ENCODE measurements at places on chromosomes 16 and 17. TPM values are rescaled to one million over a fixed set of nuclear protein-coding genes. Genes with fewer than 3 reads are reported as not detected.
A peak's percentile ranks its signal among the peaks of the same experiment; 100 is the strongest.

Gene OTOP3
- not detected for polyA plus RNA-seq

GRCh38 chr16:67084345-67085028 lies 25.3 kb upstream of the PHAF1 start:
- DNase-seq: no peak

DNA sequence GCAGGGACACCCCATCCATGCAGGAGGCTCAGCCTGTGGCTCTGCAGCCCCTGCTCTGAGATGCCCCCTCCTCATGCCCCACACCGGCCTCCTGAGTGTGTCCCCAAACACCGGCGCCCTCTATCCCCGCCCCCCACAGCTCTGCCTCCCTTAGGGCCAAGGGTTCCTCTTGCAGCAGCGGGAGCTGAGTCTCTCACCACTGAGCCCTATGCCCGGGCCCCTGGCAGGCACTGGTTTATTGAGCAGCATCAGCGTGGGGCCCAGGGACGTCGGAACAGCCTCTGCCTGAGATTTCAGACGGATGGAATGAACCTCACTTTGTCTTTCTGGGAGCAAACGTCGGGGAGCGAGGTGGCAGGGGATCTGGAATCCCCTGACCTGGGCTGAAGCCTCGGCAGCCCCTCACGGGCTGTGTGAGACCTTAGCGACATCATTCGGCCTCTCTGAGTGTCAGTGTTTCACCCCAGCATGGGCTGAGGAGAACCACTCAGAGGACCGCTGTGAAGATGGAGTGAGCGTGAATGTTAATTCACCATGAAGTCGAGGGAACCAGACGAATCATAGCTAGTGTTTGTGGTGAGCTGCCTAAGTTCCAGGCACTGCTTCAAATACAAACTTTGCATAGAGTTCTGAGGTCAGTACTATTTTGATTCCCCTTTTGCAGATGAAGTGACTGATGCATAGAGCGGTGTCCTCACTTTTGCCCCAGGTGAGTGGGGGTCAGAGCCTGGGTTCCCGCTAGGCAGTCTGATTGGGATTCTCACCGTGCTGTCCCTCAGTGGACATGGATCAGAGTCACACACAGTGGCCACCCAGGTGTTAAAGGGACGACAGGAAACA lies 5.3 kb upstream of the C16orf74 start:
- no peak for DNase-seq

DNA sequence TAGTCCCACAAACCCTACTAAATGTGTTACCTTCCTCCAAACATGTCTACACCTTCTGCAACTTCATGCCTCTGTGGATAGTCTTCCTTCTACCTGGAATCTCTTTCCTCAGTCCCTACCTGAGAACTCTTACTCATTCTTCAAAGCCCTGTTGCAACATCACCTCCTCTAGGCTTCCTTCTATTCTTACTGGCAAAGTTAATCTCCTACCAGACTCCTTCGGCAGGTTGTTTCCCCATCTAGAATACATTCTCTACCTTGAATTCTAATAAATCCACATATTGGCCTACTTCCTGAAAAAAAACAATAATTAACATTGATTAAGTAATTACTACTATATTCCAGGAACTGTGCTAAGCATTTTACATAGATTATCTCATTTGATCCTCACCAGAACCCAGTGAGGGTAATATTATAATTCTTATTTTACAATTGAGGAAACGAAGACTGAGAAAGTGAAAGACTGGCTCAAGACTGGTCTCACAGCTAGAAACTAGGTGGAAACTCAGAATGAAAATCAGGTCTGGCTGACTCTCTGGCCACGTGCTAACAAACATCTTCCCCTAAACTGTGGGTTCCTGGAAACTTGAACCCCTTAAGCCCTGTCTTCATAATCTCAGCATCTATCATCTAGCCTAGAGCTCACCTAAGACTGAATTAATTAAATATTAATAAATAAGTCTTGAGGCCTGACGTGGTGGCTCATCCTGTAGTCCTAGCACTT lies 4.6 kb upstream of the STAT3 start:
- DNase-seq: no peak

GRCh38 chr17:16939208-16939576 lies 32.7 kb downstream of the TNFRSF13B start:
- DNase-seq: no peak

DNA sequence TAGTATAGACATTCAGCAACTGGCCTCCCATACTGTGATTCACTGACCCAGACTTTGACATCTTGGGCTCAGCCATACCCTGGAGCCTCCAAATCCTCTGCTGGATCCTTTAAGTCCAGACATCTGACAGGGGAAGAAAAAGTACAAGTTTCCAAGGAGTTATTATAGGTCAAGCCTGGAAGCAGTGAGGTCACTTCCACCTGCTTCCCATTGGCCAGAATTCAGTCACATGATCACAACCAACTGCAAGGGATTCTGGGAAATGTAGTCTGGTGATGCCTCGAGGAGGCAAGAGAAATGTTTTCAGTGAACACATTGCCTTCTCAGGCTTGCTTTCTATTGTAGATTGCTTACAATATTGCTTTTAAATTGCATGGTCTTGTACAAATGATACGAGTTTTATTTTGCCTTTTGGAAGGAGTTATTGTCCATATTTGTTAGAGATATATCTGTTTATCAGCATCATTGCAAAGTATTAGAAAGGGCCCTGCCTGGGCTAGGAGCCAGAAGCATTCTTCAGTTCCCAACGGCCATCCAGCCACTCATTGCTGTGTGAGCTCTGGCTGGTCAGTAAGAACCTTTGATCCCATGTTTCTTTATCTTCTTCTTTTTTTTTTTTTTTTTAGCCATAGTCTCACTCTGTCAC lies 696.9 kb downstream of the WWOX start:
- no peak for DNase-seq

Gene FTO
- 14.0 TPM for polyA plus RNA-seq

GRCh38 chr17:76707985-76708807 lies 2.6 kb downstream of the MXRA7 start:
- no peak for DNase-seq

DNA sequence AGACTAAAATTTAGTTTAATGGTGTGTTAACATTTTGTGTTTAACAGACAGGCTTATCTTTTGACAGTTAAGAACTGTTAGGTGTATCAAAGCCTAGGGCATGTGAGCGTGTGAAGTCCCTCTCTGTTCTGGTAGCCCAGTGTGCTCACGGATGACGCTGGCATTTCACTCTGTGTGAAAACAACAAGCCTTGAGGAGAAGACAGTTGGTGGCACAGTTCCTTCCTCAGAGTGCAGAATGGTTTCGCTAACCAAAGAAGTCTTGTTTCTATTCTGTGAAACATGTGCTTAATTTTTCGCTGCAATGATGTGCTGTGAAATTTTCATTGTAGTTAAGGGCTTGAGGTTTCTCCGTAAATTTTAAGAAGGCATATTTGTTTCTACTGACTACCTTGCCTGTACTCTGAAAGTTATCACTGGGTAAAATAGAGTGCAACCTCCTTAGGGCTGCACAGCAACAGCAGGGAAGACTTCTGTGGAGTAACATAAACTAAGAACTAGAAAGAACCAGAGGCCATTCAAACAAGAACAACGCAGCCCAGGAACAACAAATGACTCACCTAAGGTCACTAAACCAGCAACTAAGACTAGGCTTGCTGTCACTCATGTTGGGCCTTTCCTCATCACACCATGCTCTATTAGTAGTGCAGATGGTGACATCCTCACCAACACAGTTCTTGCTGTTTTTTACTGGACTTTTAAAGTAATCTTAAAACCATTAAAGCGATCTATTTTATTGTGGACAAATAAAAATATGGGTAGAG lies 33.4 kb downstream of the BRD7 start:
- no peak for DNase-seq

DNA sequence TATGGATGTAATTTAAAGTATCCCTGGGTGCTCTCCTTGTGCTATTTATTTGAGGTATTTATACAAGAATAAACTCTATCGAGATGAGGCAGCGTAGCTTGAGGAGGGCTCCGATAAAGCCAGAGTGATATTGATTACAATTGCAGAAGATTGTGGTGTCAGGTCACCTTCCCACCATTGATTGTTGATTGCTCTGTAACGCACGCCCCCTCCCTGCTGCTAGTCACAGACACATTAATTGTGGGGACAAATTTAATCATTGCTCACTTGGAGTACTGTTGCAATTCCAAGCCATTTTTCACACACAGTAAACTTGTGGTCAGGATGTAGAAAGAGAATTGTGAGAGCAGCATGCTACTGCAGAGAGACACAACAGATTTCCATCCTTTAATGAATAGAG lies 75.4 kb downstream of the IRX3 start:
- no peak for DNase-seq

- peak; percentile 98 for DNase-seq
Measured at GRCh38 chr16:81405702-81406113, 38.9 kb upstream of the CMIP start.

Gene TPSAB1
- not detected for polyA plus RNA-seq

DNA sequence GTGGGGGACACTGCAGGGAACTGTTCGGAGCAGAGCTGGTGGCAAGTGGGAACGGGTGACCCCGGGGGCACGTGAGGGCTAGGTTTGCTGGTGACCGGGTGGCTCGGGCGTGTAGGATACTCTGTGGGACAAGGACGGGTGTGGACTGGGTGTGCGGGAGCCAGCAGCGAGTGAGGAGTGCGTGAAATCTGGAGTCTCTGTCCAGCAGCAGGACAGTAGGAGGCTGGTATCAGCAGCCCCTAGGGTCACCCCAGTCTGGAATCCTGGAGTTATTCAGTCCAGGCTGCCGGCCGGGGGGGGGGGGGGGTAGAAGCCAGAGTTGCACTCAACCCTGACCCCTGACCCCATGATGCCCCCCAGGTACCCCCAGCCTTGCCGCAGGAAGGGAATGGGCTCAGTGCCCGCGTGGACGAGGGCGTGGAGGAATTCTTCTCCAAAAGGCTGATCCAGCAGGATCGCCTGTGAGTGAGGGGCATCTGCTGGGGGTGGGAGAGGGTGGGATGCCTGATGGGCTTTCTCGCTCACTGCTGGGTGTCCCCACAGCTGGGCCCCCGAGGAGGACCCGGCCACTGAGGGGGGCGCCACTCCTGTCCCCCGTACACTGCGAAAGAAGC lies 6.2 kb downstream of the ACD start:
- DNase-seq: no peak

Gene ACSM3
- 0.40 TPM for polyA plus RNA-seq

Gene PRR15L
- not detected for polyA plus RNA-seq

GRCh38 chr17:50269477-50270434 lies 4.5 kb upstream of the TMEM92 start:
- DNase-seq: no peak

DNA sequence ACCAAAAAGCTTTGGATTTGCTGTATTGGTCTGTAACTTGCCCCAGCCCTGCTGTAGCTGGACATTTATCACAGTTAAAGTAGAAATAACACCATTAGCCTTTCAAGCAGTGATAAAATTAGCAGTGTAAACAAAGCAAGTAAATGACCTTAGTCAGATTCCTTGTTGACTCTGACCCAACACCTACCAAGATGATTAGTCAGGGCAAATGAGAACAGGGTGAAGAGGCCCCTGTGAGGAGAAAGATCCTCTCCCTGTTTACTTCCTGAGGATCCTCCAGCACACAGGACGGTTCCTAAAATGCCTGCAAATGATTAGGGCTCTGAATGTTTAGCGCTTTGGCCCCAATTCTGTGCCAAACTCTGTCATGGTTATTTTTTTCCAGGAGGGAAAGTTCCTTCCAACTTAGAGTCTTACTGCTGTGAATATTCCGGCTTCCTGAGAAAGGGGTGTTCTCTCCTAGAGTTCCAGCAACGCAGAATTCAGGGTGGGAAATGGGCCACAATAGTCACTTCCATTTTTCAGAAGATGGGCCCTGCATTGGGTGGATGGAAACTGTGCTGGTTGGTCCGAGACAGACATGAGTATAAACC lies 259.0 kb upstream of the MYOCD start:
- no peak for DNase-seq

DNA sequence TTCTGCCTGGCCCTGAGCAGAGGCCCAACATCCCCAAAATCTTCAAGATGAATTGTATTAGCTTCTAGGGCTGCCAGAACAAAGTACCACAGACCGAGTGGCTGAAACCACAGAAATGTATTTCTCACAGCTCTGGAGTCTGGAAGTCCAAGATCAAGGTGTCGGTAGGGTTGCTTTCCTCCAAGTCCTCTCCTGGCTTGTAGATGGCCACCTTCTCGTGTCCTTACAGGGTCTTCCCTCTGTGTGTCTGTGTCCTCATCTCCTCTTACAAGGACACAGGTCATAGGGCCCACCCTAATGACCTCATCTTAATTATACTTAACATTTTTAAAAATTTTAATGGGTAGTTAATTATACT lies 215.7 kb downstream of the NTN1 start:
- no peak for DNase-seq

DNA sequence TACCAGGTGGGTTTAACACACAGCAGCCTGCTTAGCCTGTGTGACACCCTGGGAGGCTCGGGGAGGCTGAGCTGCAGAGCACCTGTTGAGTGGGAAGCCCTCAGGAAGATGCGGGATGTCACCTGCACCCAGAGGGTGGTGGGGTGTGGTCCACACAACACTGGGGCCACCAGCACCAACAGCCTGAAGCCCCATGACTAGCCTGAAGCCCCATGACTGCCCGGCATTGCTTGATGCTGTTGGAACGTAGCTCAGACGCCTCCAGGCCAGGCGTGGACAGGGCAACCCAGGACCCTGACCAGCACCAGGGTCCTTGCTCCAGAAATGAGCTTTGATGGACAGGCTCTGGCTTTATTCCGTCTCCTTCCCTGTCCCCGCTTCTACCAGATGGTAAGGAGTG lies 76.3 kb upstream of the ZNF469 start:
- DNase-seq: no peak

Gene CRISPLD2
- 0.10 TPM for polyA plus RNA-seq

All from foreskin keratinocyte (primary cell).